Mucosa of descending colon (tissue), 3 donors: ENCODE measurements at places on chromosomes 7 and 10.
A peak's percentile ranks its signal among the peaks of the same experiment; 100 is the strongest.

- DNase-seq = no peak
Observed at GRCh38 chr7:55261386-55261770, 103.8 kb upstream of the LANCL2 start.

- DNase-seq = no peak
Observed at GRCh38 chr7:115748123-115748738, 282.3 kb downstream of the TFEC start.

DNA sequence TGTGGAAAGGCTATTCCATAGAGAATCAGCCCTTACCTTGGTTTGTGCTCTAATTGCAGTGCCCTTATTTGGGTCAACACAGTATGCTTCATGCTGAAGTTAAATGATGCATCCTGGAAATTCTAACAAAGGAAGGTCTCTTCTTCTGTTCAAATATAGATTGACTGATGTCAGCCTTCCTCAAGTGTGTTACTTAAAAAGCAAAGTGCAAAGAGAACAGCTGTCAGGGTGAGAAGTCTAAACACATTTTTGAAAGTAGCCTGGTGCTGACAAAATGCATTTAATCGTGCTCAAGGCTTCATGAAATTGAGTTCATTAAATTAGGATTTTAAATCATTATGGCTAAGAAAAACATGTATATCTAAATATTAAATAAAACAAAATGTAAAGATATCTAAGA, 19.5 kb downstream of the AGR2 start:
- DNase-seq = no peak

DNA sequence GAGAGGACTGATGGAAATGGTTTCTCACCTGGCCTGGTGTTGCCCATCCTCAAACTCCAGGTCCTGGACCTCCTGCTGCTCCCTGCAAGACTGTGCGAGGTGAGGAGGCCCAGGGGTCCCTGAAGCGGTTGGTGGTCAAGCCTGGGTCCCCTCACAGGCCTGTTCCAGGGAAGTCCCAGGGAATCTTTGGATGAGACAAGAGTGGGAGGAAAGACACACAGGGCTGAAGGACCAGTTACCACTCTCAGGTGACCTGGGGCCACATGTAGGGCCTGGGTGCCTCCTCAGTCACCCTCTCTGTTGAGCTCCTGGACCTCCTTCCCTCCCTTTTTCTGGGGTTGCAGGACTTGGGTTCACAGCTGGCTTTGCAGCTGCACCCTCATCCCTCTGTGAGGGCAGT, 42.6 kb upstream of the CXCL12 start:
- no peak for DNase-seq

GRCh38 chr7:19648791-19649190, 60.0 kb downstream of the POLR1F start:
- no peak for DNase-seq

DNA sequence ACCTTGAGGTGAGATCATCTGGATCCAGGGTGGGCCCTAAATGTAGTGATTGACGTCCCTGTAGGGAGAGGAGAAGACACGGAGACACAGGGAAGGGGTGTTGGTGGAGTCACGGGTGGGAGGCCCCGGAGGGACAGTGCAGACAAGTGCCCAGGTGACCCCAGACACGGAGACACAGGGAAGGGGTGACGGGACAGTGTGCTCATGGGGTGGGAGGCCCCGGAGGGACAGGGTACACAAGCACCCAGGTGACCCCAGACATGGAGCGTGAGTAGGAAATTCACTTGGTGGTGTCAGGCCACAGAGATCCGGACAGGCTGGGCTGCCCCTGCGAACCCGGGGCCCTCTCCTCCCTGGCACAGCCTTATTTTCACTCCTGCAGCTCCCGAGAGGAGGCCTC, 176.9 kb downstream of the PTPRN2 start:
- no peak for DNase-seq

GRCh38 chr10:31664803-31665202, 263.8 kb downstream of the ARHGAP12 start:
- no peak for DNase-seq

- no peak for DNase-seq
Observed at GRCh38 chr7:80373429-80374032, 138.3 kb downstream of the GNAT3 start.

DNA sequence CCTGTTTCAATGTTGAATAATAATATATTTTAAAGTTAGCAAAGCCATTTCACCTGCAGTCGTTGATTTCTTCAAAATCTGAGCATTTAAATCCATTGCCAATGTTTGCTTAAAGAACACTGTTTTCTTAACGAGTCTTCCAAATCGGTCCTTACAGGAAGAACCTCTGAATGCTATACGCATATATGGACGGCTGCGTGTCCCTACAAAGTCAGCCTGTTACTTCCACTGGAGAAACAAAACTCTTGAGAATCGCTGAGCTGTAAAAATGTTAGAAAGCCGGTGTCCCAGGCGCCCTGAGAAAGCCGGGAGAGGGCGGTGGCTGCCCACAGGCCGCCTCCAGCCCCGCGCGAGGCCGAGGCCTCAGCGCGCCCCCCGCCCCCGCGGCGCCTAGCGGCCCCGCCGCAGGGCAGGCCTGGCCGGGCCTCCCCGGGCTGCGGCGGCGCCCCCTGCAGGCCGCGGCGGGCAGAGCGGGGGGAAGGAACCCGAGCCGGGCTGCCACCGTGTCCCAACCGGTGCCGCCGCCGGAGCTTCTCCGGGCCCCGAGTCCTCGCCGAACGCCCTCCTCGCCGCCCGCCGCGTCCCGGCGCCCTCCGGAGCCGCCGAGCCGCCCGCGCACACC, at the start of gene FHIP2A:
Gene FHIP2A, plus strand, starts transcription at position 488 of the 622 bp plus-strand sequence. CDS start 299 bp downstream, outside the sequence.
- DNase-seq = peak; percentile 92

DNA sequence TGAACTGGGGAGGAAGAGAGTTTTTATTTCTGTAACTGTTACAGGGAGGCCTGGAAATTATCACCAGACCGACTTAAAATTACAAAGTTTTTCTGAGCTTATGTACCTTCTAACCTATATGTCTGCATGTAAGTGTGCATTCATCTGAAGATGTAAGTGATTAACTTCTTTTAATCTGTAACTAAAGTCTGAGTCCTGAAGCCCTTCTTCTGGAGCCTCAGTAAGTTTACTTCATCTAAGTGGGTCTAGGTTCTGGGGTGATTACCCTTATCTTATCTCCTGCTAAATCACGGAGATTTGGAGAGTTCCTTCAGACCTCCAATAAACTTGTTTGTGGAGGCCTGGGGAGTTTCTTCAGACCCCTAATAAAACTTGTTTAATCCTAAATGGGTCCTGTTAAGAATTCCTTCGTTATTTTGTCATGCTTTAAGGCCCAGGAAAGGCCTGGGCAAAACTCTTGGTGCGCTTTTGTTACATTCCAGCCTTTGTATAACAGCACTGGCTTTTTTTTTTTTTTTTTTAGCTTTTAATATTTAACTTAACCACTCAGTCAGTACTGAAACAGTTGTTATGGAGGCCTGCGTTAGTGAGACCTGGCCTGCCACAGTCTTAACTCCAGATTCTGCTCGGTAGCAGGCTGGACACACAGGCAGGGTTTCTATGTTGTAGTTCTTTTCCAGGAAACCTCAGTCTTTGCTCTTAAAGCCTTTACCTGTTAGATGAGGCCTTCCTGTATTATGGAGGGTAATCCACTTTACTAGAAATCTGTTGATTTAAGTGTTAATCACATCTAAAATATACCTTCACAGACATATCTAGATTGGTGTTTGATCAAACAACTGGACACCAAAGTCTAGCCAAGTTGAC, 33.0 kb downstream of the TPST1 start:
- no peak for DNase-seq

DNA sequence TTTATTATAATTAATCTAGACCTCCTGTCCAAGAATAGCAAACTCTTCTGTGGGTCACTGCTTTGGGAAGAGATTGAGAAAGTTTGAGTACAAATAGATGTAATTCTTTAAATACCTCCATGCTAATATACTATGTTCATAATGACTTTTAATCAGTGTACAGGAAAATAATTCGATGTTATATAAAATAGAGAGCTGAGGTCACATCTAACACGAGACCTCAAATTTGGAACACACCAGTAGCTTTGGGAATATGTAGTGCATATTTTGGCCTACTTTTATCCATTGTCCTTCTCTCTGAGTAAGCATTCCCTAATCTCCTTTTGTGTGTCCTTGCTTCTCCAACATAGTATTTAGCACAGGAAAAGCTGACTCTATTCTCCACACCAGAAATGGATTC, 27.3 kb upstream of the CABCOCO1 start:
- DNase-seq = no peak

GRCh38 chr7:94412762-94413322, 18.1 kb downstream of the COL1A2 start:
- DNase-seq = no peak

DNA sequence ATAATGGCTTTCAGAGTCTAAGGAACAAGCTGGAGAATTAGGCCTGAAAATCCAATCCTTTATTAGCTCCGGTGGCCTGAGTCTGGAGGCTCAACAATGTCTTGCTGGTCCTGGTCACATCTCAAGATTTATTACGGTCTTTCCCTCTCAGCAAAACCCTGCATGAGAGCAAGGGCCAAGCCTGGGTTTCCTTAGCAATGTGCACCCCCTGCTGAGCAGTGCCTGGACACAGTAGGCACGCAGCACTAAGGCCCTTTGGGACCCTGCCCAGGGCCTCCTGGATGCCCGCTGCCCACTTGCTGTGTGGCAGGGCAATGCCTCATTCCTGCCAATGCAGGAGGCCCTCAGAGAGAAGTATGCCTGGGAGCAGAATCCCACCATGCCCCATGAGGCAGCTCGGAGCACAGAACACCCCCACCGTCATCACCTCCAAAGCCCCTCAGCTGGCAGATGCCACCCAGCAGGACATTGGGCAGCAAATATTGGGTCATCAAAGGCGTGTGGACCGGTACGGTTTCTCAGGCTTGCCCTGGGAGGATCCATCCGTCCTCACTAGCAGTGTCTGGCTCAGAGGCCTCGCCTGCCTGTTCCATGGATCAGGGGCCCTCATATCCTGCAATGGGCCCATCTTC, 156.4 kb downstream of the OAT start:
- DNase-seq = no peak

DNA sequence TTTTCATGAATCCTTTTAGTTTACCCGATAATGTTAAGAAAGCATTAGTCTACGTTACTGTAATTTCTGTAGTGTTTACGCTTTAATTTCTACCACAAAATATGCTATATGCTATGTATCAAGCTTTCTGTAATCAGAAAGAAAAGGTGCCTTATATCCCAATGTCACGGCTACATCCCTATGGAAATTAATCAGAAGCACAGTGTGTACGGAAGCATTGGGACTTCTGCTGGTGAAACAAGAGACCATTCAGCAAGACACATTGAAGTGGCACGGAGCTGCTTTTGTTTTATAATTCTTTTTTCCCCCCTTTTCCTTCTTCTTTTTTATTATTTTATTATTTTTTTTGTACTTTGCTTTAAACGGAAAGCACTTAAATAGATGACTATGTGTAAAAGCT, 31.2 kb upstream of the SH2B2 start:
- no peak for DNase-seq

- DNase-seq = no peak
Observed at GRCh38 chr7:105178928-105179541, 165.0 kb downstream of the KMT2E start.

DNA sequence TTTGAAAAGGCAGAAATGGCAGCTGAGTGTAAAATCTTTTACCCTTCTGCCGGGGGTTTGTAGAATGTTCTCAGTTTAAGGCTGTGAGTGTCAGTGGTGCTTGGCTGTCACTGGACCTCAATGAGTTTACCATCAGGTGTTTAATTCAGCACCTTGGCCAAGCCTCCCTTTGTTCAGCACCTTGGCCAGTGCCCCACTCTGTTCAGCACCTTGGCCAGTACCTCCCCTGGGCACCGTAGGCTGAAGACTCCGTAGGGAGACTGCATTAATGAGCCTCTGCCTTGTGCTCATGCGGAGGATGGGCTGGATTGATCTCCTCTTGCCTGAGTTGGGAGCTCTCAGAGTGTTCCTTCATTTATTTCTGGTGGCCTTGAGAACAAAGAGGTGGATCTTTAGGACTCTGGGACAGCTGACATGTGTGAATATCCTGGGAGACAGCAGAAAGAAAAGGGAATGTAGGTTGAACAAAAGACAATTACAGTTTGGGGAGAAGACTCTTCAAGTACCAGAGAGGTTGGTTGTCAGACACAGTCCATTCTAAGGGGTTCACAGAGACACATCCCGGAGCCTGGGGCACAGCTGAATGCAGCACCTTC, 1.6 kb downstream of the FAM24A start:
- no peak for DNase-seq

DNA sequence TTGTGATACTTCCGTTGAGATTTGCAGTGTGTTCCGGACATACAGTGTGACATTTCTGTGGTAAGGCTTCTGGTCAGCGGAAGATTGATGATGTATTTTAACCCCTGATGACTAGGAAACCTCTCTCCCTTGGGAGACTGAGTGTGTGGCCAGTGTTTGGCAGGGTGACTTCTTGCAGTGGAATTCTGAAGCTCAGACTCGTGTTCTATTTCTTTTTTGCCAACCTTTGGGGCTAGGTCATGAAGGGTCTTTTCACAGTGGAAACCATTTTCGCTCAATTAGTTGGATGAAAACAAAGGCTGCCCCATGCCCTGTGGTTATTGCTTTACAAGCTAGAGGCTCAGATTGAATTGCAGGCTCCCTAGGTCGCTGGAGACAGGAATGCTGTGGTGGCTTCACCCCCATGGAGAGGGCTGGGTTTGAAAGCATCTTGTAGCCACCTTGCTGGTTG, 288.9 kb downstream of the BBS9 start:
- no peak for DNase-seq

DNA sequence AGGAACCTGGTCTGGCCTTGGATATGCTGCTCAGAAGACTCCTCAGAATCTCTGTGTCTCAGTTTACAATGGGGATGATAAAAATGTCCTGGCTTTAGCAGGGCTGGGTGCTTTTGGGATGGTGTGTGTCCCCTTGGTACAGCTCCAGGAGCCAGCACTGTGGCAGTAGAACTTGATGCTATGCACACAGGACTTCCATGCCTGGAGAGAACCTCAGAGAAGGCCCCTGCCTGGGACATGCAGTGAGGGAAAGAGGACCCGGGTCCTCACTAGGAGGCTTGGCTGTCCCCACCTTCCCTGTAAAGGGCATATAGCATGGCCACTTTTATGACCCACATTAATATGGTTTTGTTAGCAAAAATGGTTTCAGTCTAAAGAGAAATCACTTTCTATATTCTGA, 100.5 kb downstream of the GLRX3 start:
- no peak for DNase-seq

- no peak for DNase-seq
Observed at GRCh38 chr10:131737543-131738395, 163.0 kb upstream of the PPP2R2D start.

- no peak for DNase-seq
Observed at GRCh38 chr7:81186691-81187090, 267.8 kb upstream of the SEMA3C start.

- no peak for DNase-seq
Observed at GRCh38 chr10:52623761-52624160, 148.8 kb downstream of the MBL2 start.

- no peak for DNase-seq
Observed at GRCh38 chr10:44242091-44242490, 142.8 kb downstream of the CXCL12 start.

GRCh38 chr10:132175907-132176581, 10.7 kb upstream of the DPYSL4 start:
- peak; percentile 28 for DNase-seq

DNA sequence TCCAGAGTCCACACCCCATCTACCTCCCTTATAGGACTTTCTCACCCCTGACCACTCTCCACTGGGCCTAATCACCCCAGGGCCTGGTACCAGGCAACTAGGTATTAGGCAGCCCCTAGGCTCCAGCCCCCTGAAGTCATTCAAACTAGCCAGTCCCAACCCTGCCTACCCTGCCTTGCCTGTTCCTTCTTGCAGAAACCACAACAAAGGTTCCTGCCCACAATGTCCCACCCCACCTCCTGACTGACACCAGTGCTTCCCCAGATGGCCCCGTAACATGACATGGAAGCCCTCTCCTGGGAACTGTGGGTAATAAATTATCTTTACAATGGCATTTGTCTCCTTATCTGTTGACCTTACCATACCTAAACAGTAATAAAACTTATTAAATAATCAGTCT, 100.6 kb upstream of the PDE1C start:
- DNase-seq = no peak
